ENCODE measurements at places on chromosomes 11 and 22.

- no peak for DNase-seq
Measured at GRCh38 chr11:69938206-69938605, 119.0 kb upstream of the FGF3 start.

- DNase-seq, result no peak
Measured at GRCh38 chr11:73766763-73767162, 5.9 kb upstream of the RAB6A start.

- peak; percentile 34 for DNase-seq
Measured at GRCh38 chr22:48490500-48491411, 1336.9 kb downstream of the BRD1 start.

DNA sequence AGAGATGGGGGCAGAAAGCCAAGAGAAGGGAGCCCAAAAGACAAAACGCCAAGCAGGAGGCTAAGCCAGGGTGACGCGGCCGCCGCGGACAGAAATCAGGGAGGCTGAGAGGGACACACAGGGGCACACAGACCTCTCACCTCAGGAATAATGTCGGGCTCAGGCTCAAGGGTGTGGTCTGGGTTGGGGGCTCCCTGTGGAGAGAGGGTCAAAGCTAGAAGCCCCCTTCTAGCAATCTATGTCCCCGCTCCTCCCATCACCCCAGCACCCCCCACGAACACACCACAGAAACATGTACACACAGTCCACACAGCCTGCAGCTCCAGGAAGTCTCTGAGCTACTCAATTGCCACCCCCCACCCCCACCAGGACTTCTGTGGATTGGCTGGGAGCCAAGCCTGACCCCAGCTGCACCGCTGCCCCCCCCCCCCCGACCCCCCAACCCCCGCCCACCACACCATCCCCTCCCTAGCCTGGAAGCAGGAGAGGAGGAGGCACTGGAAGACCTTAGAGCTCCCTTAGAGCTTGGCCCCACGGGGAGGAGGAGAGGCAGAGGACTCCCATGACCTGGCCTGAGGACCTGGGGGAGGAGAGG, 6.9 kb downstream of the BCL9L start:
- no peak for DNase-seq

DNA sequence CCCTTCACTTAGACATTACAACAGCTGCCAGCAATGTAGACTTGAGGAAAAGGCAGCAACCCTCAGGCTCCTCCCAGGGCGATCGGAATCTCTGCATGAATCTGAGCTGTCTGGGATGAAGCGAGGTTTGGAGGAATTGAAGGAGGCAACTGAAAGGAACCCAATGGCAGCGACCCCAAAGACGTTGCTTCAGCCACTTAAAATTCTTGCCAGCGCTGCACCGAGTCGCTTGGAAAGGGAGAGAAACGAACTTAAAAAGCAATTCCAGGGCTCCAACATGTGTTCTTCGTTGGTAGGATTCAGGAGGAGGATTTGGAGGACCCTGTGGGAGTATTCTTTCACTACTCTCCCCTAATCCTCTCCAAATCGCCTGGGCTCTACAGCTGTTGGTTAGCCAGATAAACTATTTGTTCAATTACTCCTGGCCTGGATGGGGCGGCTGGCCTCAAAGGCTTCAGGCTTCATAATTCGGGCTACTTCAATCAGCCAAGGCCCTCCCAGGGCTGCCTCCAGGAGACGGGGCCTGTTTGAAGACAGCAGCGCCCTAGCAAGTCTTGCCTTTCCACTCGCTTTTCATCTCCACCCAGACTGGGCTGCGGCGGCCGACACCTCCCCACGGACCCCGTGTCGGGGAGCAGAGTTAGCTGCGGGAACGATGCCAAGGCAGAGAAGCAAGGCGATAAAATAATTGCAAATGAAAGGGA, 72.4 kb upstream of the TMEM45B start:
- DNase-seq, result no peak

DNA sequence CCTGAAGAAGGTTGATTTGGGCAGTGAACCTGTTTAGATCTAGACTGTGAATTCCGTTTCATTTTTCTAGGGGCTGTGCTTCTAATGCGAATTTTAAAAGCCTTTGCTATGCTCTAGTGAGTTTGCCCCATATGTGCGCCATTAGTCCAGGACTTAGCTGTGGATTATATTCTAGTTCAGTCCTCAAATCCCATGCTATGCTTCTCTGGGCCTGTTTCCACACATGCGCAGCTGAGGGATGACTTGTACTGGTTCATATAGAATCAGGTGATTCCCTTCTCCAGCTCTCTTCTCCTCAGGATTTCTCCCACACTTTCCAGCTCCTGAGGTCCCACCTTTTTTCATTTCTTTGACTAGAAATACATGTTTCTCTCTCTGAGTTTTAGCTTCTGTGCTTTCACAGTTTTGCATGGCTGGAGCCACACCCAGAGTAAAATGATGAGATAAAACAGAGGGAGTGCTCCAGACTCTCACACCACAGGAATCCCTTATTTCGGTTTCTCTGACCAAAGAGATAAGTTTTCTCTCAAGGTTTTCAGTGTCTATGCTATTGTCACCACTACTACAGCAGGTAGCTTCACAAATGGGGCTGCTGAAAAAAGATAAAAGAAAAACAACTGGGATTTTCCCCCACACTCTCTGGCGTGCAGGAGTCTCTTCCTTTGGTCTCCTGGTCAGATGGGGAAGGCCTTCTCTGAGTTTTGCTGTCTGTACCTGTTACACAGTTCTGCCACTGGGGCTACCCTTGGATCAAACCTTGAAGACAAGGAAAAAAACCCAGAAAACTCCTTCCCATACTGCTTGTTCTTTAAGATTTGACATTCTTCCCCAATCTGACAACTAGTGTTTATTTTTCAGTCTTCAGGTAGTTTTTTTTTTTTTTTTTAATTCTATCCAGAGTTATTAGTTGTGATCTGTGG, 96.2 kb upstream of the TEAD1 start:
- no peak for DNase-seq

DNA sequence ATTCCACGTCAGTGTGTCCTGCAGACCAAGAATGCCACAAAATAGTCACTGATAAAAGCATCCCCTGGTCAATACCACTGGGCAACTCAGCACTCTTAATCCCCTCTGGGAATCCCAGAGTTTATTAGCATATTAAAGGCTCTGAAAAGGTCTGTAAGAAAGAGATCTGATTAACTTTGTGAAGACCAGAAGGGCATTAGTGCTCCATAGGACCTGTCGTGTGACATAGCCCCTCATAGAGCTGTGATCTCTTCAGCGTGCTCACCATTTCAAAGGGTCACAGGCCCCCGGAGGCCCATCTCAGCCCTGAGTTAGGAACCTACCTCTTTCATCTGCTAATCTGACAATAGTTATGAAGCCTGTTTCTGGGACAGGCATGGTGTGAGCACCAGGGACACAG, 299.2 kb downstream of the MN1 start:
- no peak for DNase-seq

GRCh38 chr22:35914665-35915476, 113.8 kb downstream of the RBFOX2 start:
- DNase-seq, result peak; percentile 89

- no peak for DNase-seq
Measured at GRCh38 chr22:48737461-48738203, 1090.0 kb downstream of the BRD1 start.

DNA sequence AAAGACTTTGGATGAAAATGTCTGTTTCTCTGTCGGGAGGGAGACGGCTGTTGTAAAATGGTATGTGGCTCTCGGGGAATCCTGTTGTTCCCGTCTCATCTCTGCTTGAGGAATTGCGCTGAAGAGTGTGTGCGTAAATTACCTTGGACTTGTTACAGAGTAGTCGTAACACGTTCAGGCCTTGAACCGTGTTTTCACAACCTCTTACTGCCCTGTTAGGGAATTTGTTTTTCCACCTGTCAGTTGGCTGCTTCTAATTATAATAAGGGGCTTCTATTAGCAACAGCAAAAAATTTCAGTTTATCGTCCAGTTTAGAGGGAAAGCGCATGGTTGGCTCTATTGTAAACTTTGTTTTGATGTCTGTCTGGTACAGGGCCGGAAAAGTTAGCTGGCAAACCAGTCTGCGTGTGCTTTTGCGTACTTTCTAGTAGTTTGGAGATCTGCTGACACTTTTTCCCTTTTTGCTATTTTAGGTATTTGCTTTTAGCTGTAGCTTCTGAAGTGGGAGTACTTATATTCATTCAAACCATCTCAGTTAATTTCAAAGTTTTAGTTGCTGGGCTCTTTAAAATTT, 1.5 kb downstream of the HIPK3 start:
- no peak for DNase-seq

DNA sequence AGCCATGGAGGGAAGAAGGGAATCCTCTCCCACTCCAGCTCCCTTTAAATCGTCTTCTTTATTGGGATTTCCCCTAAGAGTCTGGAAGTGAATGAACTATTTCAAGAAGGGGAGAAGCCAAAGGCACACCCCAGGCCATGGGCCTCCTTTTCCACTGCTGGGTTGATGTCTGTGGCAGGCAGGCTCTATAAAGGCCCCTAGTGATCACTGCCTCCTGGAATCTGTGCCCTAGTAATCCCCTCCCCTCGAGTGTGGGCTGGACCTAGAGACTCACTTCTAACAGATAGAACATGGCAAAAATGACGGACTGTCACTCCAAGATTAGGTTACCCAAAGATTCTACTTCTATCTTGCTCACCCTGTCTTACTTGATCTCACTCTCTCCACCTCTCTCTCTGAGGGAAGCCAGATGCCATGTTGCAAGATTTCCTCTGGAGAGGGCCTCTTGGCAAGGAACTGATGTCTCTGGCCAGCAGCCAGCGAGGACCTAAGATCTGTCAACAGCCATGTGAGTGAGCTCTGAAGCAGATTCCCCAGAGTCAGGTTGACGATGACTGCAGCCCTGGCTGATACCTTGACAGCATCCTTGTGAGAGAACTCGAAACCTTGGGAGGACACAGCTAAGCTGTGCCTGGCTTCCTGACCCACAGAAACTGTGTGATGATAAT, 444.8 kb downstream of the SOX6 start:
- no peak for DNase-seq

GRCh38 chr11:17907046-17907445, 105.8 kb downstream of the SERGEF start:
- no peak for DNase-seq
